ENCODE measurements at places on chromosomes 7 and 10. TPM values are rescaled to one million over a fixed set of nuclear protein-coding genes. Genes with fewer than 3 reads are reported as not detected.

- no peak for DNase-seq
These were observed 34.6 kb downstream of the MPLKIP start for GRCh38 chr7:40099837-40100236.

- DNase-seq, result no peak
These were observed 151.9 kb downstream of the PKD1L1 start for GRCh38 chr7:47796347-47796746.

DNA sequence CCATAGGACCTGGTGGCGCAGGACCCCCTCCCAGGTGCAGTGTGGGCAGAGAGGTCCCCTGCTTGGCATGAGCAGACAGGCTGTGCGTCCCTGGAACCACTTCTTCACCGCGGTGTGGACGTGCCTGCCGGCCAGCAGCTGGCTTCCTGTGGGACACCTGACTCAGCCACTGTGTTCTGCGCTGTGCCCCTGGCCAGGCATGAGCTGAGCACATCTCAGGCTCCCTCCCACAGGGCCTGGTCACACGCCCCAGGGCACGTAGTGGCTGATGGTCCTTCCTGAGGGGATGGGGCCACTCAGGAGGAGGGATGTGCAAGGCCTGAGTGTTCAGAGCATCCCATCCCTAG, 3.5 kb upstream of the DEPP1 start:
- DNase-seq, result no peak

GRCh38 chr7:7521259-7521658, 14.4 kb downstream of the COL28A1 start:
- no peak for DNase-seq

DNA sequence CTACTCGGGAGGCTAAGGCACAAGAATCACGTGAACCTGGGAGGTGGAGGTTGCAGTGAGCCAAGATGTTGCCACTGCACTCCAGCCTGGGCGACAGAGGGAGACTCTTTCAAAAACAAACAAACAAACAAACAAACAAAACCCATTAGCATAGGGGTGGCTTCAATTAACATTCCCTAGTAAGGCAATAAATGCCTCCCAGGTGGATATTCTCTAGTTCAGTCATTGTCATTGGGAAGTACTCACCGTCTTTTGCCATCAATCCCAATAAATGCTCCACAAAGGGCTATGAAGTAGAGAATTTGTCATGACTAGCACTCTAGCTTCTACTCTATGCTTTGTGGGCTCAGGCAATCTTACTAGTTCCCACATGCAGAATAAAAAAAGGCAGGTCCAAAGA, 11.7 kb upstream of the TMEM254 start:
- DNase-seq, result no peak

DNA sequence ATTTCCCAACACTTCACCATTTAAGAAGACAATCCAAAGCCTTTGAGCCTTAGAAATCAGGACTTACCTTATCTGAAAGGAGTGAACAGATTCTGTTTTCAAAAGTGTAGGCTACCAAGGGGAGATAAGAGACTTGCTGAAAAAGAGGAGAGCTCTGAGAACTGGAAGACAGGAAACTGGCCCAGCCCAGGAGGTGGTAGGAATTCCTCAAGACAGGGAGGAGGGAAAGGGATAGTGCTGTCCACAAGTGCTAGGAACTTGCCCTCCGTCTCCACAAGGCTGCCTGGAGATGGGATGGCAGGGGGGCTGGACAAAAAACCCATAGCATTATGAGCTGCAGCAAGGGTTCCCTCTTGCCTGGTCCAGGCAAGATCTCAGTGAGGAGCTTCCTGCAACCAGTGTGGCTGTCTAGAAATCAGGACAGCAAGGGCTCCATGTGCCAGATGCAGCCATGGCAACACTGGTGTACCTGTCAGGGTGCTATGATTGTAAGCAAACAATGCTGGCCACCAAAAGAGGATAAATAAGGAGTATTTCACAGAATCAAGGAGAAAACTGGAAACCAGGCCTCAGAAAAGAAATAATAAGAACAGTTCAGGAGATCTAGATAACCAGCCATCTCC, 22.7 kb upstream of the FRMD4A start:
- no peak for DNase-seq

DNA sequence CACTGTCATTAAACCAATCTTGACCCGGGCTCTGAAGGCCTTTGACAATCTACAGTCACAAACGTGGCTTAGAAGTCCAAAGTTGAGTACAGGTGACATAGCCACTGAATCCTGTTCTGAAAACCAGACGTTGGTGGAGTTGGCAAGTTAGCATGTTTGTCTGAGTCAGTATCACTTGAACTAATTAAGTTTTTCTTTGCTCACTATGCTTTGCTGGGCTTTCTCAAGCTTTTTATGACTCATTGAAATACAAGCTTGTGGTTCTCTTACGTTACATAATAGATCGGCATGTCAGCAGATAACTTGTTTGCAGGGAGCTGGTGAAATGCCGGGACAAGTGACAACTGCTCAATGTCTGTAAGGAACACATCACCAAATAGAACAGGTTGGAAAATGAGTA, 53.8 kb downstream of the ARL5B start:
- DNase-seq, result no peak

DNA sequence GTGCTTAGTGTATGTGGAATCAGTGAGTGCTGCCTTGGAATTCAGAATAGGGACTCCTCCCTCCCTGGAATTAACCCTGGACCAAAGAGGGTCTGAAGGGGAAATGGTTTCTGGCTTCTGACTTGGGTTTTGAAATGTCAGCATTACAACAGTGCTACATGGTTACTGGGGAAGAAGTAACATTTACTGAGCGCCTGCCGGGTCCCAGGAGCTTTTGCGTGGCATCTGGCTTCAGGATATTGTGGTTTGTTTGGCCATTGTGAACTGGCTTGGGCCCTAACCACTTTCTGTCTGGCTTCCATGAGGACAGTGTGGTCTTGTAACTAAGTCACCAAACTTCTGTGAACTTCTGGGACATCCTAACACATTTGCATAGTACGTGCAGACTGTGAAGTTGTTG, 21.3 kb downstream of the TSPAN15 start:
- DNase-seq, result no peak

- DNase-seq, result no peak
These were observed 30.7 kb upstream of the HSPA12A start for GRCh38 chr10:116772909-116773705.

DNA sequence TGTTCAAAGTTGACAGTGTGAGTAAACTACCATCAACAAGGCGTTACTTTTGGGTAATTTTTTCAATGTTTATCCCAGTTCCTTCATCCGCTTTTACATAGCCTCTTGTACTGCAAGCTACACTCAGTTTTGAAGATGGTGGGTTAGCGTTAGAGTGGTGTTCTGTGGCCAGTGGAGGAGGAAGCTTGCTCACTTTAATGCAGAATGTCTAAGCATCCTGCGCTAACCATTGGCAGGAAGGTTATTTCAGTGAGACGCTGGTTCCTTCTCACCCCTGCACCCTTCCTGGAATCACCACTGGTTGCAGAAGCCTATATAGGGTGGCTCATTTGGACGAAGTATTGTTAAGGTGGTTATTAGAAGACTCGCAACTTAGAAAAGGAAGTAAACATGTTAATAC, 159.1 kb downstream of the CELF2 start:
- no peak for DNase-seq

DNA sequence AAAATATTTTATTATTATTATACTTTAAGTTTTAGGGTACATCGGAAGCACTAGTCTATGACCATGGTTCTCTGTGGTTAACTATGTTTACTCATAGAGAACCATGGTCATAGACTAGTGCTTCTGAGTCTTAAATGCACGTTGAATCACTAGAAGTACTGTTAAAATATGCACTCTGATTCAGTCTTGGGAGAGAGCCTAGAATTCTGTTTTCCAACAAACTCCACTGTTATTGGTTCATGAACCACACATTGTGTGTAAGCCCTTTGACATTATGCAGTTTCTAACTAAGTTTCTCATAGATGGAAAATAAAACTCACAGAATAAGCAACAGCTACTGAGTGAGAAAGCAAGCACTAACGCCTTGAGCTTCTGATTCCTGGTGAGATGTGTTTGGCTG, 1120.6 kb downstream of the SORCS1 start:
- peak; percentile 72 for DNase-seq

GRCh38 chr7:67608806-67609205, 612.2 kb downstream of the TYW1 start:
- DNase-seq, result no peak

- no peak for DNase-seq
These were observed 99.4 kb upstream of the TNS3 start for GRCh38 chr7:47681249-47681810.

DNA sequence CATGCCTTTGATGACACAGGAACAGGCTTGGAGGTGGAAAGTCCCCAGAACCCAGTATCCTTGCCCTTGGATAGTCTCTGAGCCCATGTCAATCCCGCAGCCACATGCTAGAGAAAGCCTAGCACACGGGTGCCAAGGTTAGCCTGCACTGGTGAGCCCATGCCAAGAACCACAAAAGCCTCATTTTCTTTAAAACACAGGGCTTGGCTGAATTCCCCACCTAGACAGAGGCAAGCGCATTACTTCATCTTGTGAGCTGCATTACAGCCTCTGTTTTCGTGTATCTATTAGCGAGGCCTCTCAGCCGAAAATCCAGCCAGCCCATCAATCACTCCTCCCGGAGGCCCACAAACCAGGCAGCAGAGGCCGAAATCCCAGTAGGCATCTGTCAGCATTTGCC, 314.9 kb upstream of the AUTS2 start:
- peak; percentile 65 for DNase-seq

DNA sequence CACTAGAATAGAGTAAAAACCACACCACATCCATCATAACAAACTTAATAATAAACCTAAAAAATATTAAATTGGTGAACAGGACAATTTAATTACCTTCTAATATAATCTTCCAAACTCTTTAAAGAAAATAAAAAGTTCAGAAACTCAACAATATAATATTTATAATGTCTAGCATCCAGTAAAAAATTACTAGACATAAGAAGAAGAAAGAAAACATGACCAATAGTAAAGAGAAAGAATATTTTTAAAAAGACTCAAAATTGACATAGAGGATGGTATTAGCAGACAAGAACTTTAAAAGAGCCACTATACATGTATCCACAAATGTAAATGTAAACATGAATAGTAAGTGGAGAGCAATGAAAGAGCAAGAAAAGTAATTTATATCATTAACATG, 388.4 kb downstream of the TFEC start:
- DNase-seq, result no peak

DNA sequence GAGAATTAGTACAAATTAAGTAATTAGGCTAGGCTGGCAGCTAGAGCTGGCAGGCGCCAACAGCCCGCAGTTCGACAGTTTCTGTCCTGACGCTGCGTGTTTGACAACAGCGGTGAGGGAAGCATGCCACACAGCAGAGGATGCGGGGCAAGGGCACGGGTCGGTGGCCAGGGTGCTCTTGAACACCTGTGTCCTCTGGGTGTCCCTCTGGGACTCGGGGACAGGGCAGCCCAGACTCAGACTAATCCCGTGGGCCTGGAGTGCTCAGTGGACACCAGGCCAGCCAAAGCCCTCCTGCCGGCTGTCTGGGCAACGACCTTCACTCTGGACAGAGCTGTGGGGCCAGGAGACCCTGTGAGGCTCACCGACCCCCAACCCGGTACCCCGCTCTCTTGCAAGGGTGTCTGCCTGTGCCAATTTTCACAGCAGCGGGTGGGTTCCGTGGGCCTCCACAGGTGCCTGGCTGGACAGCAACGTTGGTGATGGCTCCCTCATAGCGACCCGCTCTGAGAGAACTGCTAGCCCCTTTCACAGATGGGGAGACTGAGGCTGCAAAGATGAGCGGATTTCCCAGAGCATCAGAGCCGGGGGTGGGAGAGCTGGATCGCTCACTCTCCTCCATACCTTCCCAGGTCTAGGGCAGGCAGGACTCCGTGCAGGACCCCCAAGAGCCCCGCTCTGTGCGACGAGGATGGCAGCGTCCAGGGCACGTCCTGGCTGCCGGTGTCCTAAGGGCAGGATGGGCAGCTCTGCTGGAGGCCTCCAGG, 48.5 kb downstream of the FOXL3 start:
- no peak for DNase-seq

DNA sequence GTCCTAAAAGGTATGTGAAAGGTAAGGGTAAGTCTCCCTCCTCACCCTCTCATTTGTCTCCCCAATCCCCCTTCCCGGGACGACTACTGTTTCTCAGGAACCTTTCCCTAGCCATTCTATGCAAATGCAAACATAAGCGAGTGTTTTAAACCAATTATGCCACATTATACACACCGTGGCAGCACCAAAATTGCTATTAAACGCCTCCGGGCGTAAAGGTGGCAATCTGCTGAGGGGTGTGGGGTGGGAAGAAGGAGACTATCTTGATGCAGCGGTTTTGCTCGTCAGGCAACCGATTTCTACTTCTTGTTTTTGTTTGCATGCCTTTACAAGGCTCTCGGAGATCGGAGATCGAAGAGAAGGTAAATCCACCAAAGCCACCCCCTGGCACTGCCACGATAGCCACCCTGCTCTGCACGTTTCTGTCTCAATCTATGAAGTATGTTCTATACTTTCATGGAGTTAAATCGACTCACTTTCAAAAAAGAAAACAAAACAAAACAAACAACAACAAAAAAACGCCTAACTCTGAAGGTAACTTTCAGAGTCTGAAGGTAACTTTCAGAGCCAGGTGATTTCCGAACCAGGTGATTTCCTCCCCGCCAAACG, 46.0 kb upstream of the CDK1 start:
- DNase-seq, result no peak

GRCh38 chr10:27770181-27770580, 24.6 kb upstream of the MKX start:
- no peak for DNase-seq

- no peak for DNase-seq
These were observed 79.2 kb downstream of the NKX6-2 start for GRCh38 chr10:132706701-132707100.

- no peak for DNase-seq
These were observed 941.2 kb downstream of the XPNPEP1 start for GRCh38 chr10:108982159-108982558.

- DNase-seq, result peak; percentile 23
These were observed 51.6 kb downstream of the SMKR1 start for GRCh38 chr7:129553899-129554461.

- DNase-seq, result no peak
These were observed 2.9 kb downstream of the TECPR1 start for GRCh38 chr7:98249106-98249505.

- DNase-seq, result no peak
These were observed 91.4 kb downstream of the CLEC2L start for GRCh38 chr7:139614886-139615285.

- no peak for DNase-seq
These were observed 42.0 kb downstream of the ZNF467 start for GRCh38 chr7:149731207-149731955.

GRCh38 chr10:481628-482027, 207.8 kb downstream of the DIP2C start:
- no peak for DNase-seq

- peak; percentile 49 for DNase-seq
These were observed 66.3 kb upstream of the KLF6 start for GRCh38 chr10:3850999-3851937.

Gene HOXA2
- total RNA-seq, result not detected

Gene PLXDC2
- total RNA-seq, result 54.1 TPM

Gene TPST1
- total RNA-seq, result 34.0 TPM

Gene DGKI
- 5.6 TPM for total RNA-seq

Gene TCF7L2
- 17.2 TPM for total RNA-seq

Gene ANKRD30A
- total RNA-seq, result not detected

Gene TUBAL3
- total RNA-seq, result 0.31 TPM

Gene RPS24
- 2,828 TPM for total RNA-seq

Gene UBE2H
- 101 TPM for total RNA-seq

Gene IRF5
- 1.2 TPM for total RNA-seq

Gene CDK14
- total RNA-seq, result 29.3 TPM

Gene MMD2
- total RNA-seq, result not detected

Gene GSTK1
- 95.8 TPM for total RNA-seq

Gene ALDH18A1
- total RNA-seq, result 54.3 TPM

Gene NUTM2E
- 0.41 TPM for total RNA-seq

Gene ELFN1
- total RNA-seq, result 4.3 TPM

Gene CUZD1
- 0.31 TPM for total RNA-seq

Gene SKIDA1
- 3.0 TPM for total RNA-seq

Gene PDZD7
- total RNA-seq, result not detected

Gene STOX1
- total RNA-seq, result 5.0 TPM

Gene ABHD11
- 19.9 TPM for total RNA-seq
